ENCODE measurements at places on chromosomes 7 and 10.

DNA sequence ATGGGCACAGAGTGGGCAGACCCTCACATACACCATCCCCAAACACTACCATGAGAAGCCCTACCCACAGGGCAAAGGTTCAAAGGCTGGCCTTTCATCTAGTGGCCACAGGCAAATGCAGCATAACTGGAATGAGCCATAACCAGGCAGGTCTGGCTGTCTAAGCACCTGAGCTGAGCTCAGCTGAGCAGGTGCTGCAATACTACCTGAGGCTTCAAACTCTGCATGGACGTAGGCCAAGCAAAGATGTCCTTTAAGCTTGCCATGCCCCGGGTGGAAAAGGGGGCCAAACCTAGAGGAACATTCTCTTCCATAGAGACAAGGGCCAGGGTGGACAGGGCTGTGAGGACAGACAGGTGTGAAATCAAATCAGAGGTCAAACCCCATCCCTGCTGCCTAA is 65.3 kb upstream of the CAMK2B start:
- no peak for DNase-seq

GRCh38 chr7:70630818-70631457 is 501.0 kb upstream of the GALNT17 start:
- peak; percentile 91 for DNase-seq

GRCh38 chr10:116817780-116818343 is 31.4 kb upstream of the ENO4 start:
- DNase-seq: no peak

- DNase-seq: no peak
These were observed 32.8 kb downstream of the TSPAN12 start for GRCh38 chr7:120825152-120825551.

- peak; percentile 83 for DNase-seq
These were observed 58.9 kb downstream of the FAM53B start for GRCh38 chr10:124685261-124685660.

DNA sequence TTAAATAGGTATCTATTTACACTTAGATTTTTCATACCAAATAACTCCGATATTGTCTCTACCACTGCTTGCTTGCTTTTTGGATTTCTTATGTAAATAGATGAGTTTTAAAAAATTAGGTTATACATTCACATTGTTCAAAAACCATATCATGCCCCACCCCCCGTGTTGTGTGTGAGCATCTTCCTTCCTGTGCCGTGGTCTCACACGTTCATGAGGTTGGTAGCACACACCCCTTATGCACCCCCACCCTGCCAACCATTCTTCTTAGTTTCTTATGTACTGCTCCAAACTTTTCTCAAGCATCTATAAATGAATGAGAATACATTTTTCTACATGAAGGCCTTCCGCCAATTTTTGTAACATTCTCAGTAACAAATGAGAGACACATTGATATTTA is 115.6 kb downstream of the FANK1 start:
- DNase-seq: no peak

DNA sequence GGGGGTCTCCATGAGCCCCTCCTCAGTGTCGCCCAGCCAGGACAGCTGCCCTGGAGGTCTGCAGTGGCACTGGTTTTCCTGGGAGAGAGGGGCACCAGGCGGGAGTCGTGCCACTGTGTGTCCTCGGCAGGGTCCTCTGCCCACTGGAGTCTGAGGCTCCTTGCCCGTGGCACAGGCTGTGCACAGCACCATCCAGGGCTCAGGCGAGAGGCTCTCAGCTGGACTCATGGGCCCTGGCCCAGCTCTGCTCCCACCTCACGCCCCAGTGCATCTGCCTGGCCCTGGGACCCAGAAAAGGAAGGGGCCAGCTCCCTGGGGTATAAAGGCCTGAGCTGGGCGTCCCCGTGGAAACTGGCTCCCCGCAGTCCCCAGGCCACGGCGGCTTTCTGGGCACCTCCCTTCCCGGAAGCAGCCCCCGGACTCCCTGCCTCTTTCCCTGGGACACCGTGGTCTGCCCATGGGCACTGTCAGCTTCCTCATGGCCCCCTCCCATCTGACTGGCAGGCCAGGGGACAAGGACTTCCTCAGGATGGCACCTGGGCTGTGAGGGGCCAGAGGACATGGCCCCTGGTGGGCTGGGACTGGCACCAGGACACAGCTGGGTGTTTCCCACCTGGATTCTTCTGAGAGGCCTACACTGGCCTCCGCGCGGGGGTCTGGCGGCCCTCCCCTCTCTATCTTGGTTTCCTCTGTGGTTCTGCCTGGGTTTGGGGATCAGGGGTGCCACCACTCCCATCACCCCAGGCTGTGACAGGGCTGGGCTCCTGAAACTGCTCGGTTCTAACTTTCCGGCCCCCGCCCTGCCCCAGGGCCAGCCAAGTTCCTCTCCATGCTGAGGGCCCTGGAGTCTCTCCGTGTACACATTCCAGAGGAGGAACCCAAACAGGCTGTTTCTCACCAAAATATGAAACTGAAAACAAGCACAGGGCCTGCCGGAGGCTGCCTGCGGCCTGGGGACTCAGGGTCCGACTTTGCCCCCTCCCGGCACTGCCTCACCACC is 5.5 kb downstream of the FOXL3 start:
- no peak for DNase-seq

DNA sequence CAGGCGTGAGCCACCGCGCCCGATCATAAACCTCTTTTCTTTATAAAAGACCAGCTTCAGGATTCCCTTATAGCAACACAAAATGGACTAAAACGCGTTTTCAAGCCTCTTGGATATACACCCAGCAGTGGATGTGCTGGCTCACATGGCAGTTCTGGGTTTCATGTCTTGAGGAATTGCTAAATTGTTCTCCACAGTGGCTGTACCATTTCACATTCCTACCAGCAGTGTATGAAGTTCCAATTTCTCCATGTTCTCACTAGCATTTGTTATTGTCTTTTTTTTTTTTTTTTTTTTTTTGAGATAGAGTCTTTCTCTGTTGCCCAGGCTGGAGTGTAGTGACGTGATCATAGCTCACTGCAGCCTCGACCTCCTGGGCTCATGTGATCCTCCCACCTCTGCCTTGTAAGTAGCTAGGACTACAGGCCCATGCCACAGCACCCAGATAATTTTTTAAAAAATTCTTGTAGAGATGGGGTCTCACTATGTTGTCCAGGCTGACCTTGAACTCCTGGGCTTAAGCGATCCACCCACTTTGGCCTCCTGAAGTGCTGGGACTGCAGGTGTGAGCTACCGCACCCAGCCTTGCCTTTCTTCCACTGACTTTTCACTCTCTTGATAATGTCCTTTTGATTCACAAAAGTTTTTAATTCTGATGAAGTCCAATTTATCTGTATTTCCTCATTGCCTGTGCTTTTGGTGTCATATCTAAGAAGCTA is 17.4 kb downstream of the TECPR1 start:
- DNase-seq: no peak

DNA sequence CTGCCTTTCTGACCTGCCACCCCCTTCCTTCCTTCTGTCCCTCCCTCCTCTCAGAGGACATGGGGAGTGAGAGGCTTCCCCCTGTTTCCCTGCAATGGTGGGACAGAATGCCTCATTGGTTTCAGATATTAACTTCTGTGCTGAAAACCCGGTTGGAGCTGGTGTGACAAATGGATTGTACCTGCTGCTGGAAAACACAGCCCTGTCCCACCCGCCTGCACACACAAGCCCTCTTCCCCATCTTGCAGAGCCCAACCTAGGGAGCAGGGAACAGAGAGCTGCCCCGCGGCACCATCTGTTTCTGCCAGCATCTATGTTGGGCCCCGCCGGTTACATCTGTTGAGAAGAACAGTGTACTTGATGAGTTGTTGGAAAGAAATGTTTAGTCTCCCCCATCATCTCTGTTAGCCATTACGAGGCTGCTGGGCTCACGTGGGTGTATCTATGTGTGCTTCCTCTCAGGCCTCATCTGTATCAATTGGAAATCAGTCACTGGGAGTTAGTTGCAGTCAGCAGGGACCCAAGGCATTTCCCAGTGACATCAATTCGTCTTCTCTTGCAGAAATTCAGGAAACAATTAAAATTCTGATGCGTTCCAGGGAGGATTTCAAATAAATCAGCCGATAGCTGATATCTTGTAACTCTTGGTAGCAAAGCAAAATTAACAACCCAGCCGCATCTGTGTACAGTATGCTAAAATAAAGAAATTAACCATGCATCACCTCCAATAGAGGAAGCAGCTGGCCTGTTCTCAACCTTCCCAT is 725.6 kb upstream of the GALNT17 start:
- no peak for DNase-seq

- DNase-seq: no peak
These were observed 52.2 kb upstream of the INHBA start for GRCh38 chr7:41755096-41755495.

DNA sequence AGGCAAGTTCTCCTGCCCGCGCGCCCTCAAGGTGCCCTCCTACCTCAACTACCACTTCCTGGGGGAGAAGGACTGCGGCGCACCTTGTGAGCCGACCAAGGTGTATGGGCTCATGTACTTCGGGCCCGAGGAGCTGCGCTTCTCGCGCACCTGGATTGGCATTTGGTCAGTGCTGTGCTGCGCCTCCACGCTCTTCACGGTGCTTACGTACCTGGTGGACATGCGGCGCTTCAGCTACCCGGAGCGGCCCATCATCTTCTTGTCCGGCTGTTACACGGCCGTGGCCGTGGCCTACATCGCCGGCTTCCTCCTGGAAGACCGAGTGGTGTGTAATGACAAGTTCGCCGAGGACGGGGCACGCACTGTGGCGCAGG is 1.4 kb downstream of the FZD1 start:
- peak; percentile 64 for DNase-seq

GRCh38 chr7:127477295-127478023 is 85.0 kb upstream of the ZNF800 start:
- DNase-seq: no peak

DNA sequence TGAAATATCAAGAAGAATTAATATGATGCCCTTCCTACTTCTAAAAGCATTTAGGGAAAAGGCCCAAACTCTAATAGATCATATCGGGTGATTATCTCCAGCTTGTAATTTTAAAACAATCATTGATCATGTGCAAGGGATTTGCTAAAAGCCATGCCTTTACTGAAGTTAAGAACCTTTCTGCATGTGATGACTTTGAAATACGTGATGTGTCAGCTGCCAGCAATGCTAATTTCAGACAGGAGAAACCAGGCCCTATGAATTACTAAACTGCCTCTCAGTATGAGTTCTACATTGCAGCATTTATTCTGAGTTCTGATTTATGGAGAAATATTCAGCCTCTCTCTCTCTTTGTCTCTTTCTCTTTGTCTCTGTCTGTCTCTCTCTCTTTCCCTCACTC is 203.6 kb upstream of the AKR1E2 start:
- no peak for DNase-seq

DNA sequence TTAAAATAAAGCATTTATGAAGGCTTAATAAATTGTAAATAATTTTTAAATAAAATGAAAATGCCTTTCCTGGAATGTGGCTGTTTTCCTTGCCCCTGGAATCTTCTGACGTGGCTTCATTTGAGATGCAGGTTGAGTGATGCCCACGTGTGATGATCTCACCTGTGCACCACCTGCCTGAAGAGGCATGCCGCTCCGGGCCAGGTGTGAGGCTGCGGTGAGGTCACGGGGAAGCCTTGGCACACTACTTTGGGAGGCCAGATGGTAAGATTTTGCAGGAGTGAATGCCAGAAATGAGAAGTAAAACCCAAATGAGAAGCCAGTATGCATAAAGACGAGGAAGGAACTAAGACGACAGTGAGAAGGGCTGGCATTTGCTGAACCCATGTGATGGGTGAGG is 36.2 kb downstream of the GOT1 start:
- no peak for DNase-seq

DNA sequence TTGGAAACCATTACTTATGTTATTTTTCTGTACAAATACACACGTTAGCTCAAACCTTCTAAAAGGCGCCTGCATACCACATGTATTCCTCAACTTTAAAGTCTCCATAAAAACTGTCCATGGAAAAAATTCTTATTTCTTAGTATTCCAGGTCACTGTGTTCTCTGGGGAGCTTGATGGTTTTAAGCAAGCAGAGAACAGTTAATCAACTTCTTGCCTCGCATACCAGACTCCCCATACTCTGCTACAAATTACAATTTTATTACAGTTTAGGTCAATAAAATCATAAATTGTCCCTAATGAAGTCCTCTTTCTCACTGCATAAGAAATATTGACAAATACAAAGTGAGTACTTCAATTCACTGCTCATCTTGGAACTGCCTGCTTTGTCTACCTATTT is 77.0 kb upstream of the GPR22 start:
- no peak for DNase-seq

DNA sequence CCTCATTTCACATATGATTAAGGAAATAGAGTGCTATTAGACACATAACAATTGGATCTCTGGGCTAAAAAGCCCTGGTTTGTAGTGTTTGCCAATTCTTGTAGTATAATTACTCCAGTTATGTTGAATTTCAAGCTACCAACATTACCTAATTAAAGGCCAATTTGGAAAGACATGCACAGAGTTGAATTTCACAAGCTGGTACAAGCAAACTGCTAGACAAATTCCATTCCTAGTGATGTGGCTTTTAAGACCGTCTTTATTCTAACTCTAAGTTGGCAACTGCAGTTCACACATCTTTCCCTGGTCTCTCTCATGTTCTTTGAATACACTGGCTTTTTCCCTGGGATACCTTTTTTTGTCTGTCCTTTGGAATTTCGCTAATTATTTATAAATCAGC is 384.1 kb upstream of the CNTNAP2 start:
- DNase-seq: no peak

- no peak for DNase-seq
These were observed 67.8 kb downstream of the MGMT start for GRCh38 chr10:129534826-129535225.

DNA sequence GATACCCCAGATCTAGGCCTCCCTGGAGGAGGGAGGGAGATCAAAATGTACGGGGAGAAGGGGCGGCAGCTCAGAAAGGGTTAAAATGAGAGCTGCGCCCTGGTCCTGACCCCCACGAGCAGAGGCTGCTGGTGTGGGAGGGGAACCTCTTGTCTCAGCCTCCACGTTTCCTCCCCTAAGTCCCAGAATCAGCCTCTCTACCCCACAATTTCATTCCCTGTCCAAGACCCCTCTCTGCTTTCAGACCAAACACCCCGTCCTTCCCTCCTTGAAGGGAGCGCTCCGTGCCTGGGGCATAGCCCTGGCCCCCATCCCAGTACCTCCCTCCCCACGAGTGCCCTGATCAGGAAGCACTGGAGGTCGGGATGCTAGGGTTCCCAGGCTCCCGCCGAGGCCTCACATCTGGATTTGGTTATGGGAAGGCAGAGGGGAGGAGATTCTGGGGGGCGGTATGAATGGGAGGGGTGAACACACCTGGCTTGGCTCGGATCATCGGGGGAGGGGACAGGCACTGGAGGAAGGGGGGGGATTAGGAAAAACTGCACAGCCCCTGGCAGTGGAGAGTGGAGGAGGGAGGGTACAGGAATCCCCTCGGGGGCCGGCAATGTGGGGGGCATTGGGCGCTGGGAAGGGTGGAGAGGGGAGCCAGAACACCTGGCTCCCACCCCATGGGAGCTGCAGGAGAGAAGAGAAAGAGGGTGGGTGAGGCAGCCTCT is 2.7 kb downstream of the EPHB4 start:
- DNase-seq: no peak

GRCh38 chr7:28539289-28539981 is 127.1 kb downstream of the CREB5 start:
- DNase-seq: no peak

DNA sequence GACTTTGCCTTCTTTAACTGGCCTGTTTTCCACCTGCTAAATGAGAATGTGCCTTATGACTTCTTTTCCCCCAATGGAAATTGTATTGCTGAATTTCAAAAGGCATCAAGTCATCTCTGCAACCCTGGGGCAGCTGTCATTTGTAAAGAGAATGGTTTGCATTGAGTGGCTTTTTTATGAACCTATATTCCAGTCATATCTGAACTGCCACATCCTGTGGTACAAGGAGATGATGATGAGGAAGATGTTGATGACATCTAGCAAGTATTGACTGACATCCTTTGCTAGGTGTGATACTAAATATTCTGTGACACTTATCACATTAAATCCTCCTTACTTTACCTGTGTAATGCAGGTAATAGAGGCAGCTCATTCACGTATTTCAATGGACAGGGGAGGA is 88.3 kb upstream of the KIAA1217 start:
- DNase-seq: no peak

All from right cardiac atrium (tissue), 5 donors.